ENCODE measurements at places on chromosomes 13 and 19.
A peak's percentile ranks its signal among the peaks of the same experiment; 100 is the strongest.

- peak overlapping the region; percentile 51 for H3K4me3 ChIP-seq
- H3K4me1 ChIP-seq, result peaks cover 46% of the 10 kb centered on the region
- H3K27me3 ChIP-seq, result no peaks in the 10 kb centered on the region
- peak overlapping the region; percentile 97 for H3K27ac ChIP-seq
- H3K36me3 ChIP-seq, result no peaks in the 10 kb centered on the region
Observed at GRCh38 chr19:1417145-1417544, 9.8 kb downstream of the DAZAP1 start.

GRCh38 chr13:43838909-43839308 lies 40.6 kb downstream of the CCDC122 start:
- no peaks in the 10 kb centered on the region for H3K4me1 ChIP-seq
- H3K4me3 ChIP-seq, result no peak overlapping the region
- no peaks in the 10 kb centered on the region for H3K27me3 ChIP-seq
- no peaks in the 10 kb centered on the region for H3K36me3 ChIP-seq

GRCh38 chr13:43776501-43777079 lies 10.2 kb downstream of the ENOX1 start:
- H3K36me3 ChIP-seq, result no peaks in the 10 kb centered on the region
- no peak overlapping the region for H3K27ac ChIP-seq
- DNase-seq, result no peak
- H3K4me1 ChIP-seq, result no peaks in the 10 kb centered on the region
- H3K4me3 ChIP-seq, result no peak overlapping the region

GRCh38 chr13:27789495-27790303 lies 2.6 kb upstream of the GSX1 start:
- peak overlapping the region; percentile 65 for H3K4me3 ChIP-seq
- no peaks in the 10 kb centered on the region for H3K4me1 ChIP-seq
- no peaks in the 10 kb centered on the region for H3K36me3 ChIP-seq
- no peak for DNase-seq
- no peak overlapping the region for H3K27ac ChIP-seq

- no peak for DNase-seq
- H3K27ac ChIP-seq, result peak overlapping the region; percentile 97
- H3K4me3 ChIP-seq, result peak overlapping the region; percentile 43
- H3K36me3 ChIP-seq, result peaks cover 3% of the 10 kb centered on the region
- no peaks in the 10 kb centered on the region for H3K27me3 ChIP-seq
- peaks cover 48% of the 10 kb centered on the region for H3K4me1 ChIP-seq
Observed at GRCh38 chr19:1266916-1267476, 2.1 kb upstream of the CIRBP start.

DNA sequence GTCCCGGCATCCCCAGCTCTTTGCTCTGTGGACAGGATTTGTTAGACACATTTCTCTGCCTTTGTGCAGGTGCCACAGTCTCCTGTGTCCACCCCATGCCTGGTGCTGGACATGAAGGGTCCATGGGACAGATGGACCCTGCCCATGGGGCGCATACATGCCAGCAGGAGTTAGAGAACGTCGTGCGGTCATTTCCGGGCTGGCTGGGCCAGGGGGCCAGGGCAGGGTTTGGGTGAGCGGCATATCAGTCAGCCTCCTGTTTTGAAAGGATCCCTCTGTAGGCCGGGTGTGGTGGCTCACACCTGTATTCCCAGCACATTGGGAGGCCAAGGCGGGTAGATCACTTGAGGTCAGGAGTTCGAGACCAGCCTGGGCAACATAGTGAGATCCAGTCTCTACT lies 11.0 kb downstream of the KLHL26 start:
- DNase-seq, result no peak
- H3K27me3 ChIP-seq, result no peaks in the 10 kb centered on the region
- H3K4me3 ChIP-seq, result no peak overlapping the region
- no peaks in the 10 kb centered on the region for H3K4me1 ChIP-seq

DNA sequence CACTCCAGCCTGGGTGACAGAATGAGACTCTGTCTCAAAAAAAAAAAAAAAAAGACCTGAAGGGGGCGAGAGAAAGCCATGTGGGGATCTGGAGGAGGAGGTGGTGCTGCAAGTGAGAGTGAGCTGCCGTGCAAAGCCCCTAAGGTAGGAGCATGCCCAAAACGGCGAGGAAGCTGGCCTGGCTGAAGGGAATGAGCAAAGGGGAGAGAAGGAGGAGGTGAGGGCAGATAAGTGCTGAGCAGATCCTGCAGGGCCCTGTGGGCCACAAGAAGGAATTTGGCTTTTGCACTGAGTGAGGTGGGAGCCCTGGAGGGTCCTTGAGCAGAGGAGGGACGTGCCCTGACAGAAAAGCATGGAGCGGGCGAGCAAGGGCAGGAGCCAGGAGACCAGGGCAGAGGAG lies 19.4 kb upstream of the ADGRE5 start:
- no peak overlapping the region for H3K4me3 ChIP-seq
- H3K36me3 ChIP-seq, result no peaks in the 10 kb centered on the region
- no peaks in the 10 kb centered on the region for H3K27me3 ChIP-seq
- no peak overlapping the region for H3K27ac ChIP-seq
- H3K4me1 ChIP-seq, result peaks cover 4% of the 10 kb centered on the region

DNA sequence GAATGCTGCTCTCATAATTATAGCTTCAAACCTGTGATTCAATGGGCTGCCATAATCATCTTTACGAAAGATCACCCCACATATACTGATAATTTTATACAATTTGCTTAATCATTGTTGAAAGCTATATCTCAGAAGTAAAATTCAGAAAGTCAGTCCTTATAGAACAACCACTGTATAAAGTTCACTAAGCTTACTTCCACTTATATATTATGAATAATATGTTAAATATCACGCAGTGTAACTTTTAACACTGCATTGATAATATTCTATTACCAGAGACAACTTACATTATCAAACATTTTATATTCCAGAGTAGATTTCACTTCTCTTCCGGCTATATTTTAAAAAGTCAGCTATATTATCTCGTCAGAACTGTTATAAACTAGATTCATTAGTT lies 550.1 kb upstream of the PCDH20 start:
- no peak for DNase-seq
- no peak overlapping the region for H3K4me3 ChIP-seq
- H3K36me3 ChIP-seq, result no peaks in the 10 kb centered on the region
- no peak overlapping the region for H3K27ac ChIP-seq
- H3K4me1 ChIP-seq, result no peaks in the 10 kb centered on the region
- H3K27me3 ChIP-seq, result no peaks in the 10 kb centered on the region

DNA sequence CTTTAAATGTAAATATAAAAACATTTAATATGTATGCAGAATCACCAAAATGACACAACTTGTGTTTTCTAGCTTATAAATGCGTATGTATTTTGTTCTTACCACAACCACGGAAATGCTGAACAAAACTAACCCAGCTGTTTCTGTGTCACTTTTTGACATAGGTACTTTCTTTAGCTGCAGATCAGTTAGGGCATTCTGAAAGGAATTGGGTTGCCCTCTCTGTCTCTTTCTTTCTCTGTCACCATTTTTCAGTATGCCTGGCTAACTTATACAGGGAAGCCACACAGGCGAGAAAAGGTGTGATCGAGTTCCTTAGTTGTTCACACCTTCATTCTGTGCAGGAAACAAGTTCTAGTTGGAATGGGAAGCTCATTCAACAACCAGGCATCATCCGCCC lies 72.6 kb upstream of the ARGLU1 start:
- no peaks in the 10 kb centered on the region for H3K27me3 ChIP-seq
- no peaks in the 10 kb centered on the region for H3K4me1 ChIP-seq
- H3K36me3 ChIP-seq, result no peaks in the 10 kb centered on the region
- no peak for DNase-seq

- no peaks in the 10 kb centered on the region for H3K36me3 ChIP-seq
- no peaks in the 10 kb centered on the region for H3K27me3 ChIP-seq
- H3K4me3 ChIP-seq, result no peak overlapping the region
- no peak for DNase-seq
- no peaks in the 10 kb centered on the region for H3K4me1 ChIP-seq
Observed at GRCh38 chr13:37412241-37412921, 186.2 kb downstream of the POSTN start.

DNA sequence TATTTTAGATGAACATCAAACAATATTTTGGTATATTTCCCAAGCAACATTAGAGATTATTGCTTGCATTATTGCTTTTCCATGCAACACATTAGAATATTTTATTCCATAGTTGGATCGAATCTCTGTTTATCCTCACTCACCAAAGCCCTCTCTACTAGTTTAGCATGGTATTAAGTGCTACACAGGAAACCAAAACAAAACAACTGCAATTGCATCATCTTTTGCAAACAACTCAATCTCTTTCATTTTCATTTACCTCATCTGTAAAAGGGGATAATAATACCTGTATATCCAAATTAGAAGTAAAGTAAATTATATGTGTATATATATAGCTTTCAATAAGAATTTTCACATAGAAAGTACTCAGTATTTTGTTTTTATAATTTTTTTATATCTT lies 147.8 kb upstream of the PCDH9 start:
- no peak overlapping the region for H3K4me3 ChIP-seq
- H3K4me1 ChIP-seq, result no peaks in the 10 kb centered on the region
- H3K27ac ChIP-seq, result no peak overlapping the region
- no peaks in the 10 kb centered on the region for H3K27me3 ChIP-seq
- no peaks in the 10 kb centered on the region for H3K36me3 ChIP-seq

GRCh38 chr13:41847216-41847615 lies 113.7 kb downstream of the VWA8 start:
- no peaks in the 10 kb centered on the region for H3K4me1 ChIP-seq
- no peak overlapping the region for H3K4me3 ChIP-seq
- DNase-seq, result no peak
- no peaks in the 10 kb centered on the region for H3K27me3 ChIP-seq
- no peak overlapping the region for H3K27ac ChIP-seq

DNA sequence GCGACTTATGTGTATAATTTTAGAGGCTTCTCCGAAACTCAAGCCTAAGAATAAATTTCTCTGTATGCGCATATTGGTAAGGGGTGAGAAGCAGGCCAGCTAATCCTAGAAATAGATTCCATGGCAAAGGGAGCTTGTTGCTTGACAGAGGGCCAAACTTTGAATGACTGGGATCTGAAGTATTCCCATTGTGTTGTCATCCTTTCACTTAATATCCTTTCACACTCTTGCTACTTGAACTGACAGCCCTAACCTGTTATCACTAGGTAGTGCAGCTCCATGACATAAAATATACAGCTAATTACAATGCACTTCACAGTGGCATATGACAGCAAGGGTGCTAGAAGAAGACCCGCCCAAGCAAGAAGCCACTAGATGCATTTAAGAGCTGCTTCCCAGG lies 309.8 kb downstream of the OXGR1 start:
- no peaks in the 10 kb centered on the region for H3K4me1 ChIP-seq
- H3K27ac ChIP-seq, result no peak overlapping the region
- H3K4me3 ChIP-seq, result no peak overlapping the region
- no peaks in the 10 kb centered on the region for H3K27me3 ChIP-seq

DNA sequence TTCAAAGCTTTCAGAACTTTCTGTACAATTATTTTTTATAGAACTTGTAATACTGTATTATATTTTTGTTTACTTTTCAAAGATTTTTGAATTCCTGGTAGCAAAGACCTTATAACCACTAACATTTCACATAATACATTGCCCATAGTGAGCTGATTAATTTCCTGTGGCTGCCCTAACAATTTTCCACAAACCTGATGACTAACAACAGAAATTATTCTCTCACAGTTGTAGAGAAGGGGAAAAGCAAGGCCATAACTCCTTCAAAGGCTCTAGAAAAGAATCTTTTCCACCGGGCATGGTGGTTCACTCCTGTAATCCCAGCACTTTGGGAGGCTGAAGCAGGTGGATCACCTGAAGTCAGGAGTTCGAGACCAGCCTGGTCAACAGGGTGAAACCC lies 19.1 kb downstream of the KLF12 start:
- H3K36me3 ChIP-seq, result no peaks in the 10 kb centered on the region
- H3K27me3 ChIP-seq, result no peaks in the 10 kb centered on the region
- DNase-seq, result no peak
- no peaks in the 10 kb centered on the region for H3K4me1 ChIP-seq
